ENCODE measurements at places on chromosomes 2 and 18.
A peak's percentile ranks its signal among the peaks of the same experiment; 100 is the strongest.

- DNase-seq: no peak
These were observed 252.8 kb downstream of the LDLRAD4 start for GRCh38 chr18:13471198-13471845.

- DNase-seq: peak; percentile 18
These were observed 15.2 kb downstream of the SMYD1 start for GRCh38 chr2:88082781-88083180.

DNA sequence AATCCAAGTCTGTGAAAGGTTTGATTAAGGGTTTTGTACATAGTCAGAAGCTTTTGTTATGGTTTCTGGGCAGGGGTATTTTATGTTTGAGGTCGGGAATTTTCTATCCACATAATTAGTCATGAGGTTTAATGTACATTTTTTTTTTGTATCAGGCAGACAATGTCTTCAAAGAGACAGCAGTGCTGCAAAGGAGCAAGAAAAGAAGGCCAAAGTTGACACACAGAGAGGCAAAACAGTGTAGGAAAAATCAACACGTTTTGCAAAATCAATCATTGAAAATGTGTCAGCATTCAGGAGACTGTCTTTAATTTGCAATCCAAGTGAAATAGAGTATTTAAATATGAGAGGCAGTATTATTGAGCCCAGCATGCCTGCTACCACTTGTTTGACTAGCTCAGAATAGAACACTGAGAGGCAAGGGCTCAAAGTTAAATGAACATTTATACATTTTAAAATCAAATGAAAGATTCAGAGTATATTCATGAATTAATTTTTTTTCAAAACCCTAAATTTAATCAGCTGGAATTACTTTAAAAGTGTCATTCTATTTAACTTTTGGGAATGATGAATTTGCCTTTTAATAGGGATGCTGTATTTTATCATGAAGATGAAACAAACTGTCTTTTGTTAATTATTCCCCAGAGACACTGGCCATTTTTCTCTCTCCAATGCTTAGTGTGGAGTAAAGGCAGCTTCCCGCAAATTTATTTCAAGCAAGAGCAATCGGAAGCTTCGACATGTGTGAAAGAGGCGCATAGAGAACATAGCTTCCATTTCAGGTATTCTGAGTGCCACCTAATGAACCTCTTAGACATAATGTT, 11.3 kb downstream of the VRK2 start:
- no peak for DNase-seq

- no peak for DNase-seq
These were observed 33.7 kb upstream of the PDIA6 start for GRCh38 chr2:10846110-10846861.

DNA sequence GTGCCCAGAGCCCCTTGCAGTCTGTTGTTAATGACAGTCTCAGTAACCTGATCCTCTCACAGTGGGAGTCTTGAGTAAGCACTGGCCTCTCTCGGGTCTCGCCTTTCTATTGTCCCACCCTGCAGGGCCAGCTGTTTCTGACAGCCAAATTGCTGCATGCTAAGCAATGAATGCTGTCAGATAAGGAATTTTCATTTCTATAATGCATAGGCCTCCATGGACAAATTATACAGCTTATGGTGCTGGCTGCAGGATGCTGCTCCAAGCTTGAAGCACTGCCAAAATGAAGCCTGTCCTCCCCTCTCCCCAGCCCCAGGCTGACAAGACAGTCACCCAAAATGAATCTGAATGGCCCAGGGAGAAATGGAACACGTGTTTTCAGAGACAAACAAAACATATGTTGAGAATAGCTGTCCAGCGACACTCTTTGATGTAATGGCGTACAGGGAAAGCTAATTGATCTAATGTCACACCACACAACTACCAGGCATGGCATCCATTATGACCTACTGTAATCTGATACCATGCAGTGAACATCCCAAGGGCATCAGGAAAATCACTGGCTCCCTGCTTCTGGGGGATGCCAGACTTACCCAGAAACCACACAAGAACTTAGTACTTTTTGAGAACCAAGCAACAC, 36.8 kb downstream of the ACVR1 start:
- peak; percentile 47 for DNase-seq

DNA sequence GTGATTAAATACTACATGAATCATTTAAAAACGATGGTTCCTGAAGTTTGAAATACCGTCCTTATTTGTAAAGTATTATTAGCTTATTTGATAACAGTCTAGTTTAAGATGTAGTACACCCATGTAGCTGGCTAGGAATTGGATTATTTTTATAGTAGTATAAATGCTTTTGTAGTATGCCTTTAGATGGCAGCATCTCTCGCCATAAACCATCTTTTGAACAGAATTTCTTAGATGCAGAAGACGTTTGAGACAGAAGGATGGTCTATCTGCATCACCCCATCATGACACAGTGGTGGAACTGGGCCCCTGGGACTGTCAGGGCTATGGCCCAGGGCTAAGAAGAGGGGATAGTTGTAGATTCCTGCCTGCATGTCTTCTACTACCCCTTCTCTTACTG, 152.7 kb downstream of the WDSUB1 start:
- no peak for DNase-seq

DNA sequence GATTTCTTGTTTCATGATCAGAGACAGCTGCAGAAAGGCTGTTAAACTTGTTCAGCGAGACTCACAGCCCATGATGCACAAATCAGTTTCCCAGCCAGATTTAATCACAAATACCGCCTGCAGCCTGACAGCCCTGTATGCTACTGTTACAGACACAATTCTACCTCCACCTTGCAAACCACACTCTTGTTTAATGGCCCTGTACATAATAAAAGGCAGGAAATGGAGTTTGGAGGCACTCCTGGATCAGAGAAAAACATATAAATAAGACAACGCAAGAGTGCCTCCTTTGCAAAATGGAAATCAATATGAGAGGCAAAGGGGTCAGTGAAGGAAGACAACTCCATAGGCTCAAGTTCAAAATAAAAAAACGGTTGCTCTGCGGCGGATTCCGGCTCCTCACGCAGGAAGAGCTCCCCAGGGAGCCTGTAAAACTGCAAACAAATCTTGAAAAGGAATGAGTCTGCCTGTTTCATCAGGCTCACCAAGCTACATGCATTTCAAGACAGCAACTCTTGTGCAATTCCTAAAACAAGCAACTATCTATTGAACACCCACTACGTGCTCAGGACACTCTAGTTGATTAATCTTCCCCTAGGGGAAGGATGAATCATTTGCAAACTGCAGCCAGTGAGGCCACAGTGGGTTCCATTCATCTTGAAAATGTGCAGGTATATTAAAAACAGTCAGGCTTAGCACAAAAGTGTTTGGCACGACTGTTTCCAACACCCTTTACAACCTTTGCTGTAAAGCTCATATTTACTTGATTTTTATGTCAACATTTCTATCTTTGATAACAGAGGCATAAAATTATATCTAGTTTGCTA, 37.5 kb downstream of the TBC1D8 start:
- DNase-seq: peak; percentile 25

DNA sequence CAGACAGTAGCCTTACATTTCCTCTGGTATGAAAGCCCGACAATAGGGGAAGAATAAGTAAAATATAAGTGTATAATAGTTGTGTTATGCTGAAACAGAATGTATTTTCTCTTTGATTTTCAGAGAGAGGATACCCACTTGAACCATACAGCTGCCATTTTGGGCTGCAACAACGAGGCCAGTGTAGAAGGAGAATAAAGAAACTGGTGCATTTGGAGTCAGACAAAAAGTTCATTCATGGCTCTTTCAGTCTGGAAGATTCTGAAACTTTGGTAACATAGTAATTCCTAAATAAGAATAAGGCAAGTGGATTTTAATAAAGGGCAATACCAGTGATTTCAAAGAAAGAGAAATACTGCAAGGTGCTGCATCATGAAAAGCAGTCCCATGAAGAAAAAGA, 610.9 kb downstream of the LRP1B start:
- no peak for DNase-seq

DNA sequence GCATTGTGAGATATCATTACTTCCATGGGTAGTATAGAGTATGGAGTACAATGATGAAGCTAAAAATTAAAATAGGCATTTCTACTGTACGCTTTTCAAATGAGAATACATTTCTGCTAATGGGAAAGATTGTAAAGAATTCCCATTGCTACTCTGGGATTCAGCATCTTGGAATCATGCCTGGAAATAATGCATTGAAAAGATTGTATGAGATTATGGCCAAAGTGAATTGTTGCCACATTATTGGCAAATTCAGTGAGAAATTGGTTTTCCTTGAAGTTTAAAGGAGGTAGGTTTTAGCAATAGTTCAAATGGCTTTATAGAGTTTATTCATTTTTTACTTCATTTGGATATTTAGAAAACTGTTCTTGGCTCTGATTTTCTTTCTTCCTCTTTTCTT, 157.9 kb downstream of the GULP1 start:
- no peak for DNase-seq

DNA sequence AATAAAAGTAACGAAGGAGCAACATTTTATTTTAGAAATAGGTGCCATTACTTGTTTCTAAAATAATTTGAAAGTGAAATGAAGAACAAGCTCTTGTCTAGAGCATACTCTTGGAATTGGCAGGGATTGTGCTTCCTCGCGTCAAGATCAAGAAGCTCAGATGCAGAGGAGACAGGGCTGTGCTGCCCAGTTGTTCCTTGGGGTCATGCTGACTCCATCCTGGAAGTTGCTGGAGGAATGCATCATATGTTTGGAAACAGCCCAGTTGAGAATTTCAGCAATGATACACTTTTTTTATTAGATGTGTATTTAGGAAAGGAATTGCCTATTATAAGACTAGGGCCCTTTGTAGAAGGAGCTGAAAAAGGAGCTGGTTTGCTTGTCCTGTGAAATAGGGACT, 17.2 kb downstream of the LTBP1 start:
- no peak for DNase-seq

- DNase-seq: no peak
These were observed 177.5 kb downstream of the INO80D start for GRCh38 chr2:205908212-205909183.

- DNase-seq: no peak
These were observed 302.4 kb downstream of the CLIP4 start for GRCh38 chr2:29417630-29418029.

DNA sequence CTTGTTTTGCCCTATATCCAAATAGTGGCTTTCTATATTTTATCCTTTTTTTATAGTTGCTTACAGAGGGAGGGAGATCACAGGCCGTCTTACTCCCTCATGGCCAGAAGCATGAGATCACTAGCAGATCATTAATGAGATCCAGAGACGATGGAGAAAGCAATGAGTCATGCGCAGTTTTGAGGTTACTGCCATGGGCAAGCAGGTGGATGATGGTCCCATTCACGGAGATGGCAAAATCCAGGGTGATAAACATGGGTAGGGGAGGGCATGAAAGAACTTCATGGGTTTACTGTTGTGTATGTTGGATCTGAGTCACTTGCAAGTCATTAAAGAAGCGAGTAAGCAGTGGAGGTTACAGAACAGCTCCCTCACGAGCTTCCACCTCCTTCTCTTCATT, 60.4 kb downstream of the C18orf63 start:
- peak; percentile 39 for DNase-seq

GRCh38 chr18:3104190-3105054, 91.5 kb upstream of the LPIN2 start:
- DNase-seq: peak; percentile 53

DNA sequence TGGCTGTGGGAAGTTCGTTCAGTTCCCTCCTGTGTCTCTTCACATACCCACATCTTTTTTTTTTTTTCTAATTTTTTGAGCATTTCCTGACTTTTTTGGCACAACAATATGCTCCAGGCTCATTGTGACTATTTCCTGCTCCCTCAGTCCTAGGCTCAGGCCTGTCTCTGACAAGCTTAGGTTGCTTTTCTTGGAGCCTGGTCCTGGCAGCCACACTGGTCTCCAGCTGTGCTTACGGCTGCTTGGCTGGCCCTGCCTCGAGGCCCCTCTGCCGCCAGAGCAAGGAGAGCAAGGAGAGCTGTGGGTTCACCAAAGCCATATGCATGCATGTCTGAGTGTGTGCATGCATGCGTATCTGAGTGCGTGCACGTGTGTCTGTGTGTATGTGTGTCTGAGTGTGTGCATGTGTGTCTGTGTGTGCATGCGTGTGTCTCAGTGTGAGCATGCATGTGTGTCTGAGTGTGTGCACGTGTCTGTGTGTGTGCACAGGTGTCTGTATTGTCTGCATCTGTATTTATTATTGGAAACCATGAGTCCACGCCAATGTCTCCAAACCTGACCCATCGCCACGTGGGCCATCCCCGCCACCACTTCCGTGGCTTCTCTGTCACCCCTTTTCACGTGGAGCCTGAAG, 766.1 kb upstream of the SALL3 start:
- no peak for DNase-seq

GRCh38 chr2:174597009-174597344, 627 bp downstream of the WIPF1 start:
- no peak for DNase-seq

GRCh38 chr2:233413559-233414272, 59.4 kb downstream of the DGKD start:
- peak; percentile 74 for DNase-seq

DNA sequence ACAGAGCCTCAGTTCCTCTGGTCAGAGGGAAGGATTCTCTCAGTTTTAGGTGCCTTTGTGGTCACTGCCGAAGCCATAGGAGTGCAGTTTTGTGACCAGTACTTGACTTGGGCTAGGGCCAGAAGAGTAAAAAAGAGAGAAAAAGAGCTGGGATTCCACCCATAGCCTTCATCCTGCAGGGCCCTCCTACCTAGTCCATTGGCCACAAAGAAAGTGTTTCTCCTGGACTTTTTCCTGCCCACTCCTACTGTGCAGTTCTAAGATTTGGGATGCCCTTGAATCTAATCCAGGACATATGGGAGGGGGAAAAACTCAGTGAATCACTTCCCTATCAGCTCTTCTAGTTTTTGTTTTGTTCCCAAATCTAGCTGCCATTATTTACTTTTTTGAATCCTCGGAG, 26.0 kb downstream of the FAM117B start:
- DNase-seq: no peak

DNA sequence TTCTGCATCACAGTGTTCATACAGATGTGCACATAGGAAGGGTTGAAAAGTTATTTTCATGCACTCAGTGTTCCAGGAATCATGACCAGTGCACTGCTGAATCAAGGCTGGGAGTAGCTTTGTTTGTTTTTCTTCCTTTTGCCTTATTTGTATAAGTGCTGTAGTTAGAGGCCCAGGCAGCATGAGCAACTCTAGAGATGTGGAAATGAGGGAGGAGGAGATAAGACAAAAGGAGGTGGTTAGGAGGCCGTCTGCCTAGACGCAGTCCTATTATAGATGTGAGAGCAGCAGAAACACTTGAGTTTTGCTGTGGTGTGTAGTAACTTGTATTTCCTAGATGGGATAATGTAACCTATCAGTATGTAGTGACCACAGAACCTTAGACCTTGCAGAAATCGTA, 264.3 kb upstream of the RASGRP3 start:
- no peak for DNase-seq

- DNase-seq: peak; percentile 44
These were observed 171.8 kb downstream of the ICOS start for GRCh38 chr2:204108330-204108751.

GRCh38 chr2:131658769-131659131, 131.1 kb downstream of the CCDC74A start:
- DNase-seq: no peak

GRCh38 chr18:74480149-74480651, 16.0 kb upstream of the CNDP2 start:
- no peak for DNase-seq

- no peak for DNase-seq
These were observed 15.1 kb downstream of the ZCCHC2 start for GRCh38 chr18:62537946-62538345.

Measured in SW480 (cell line).